ENCODE measurements at places on chromosomes 1 and 21. TPM values are rescaled to one million over a fixed set of nuclear protein-coding genes. Genes with fewer than 3 reads are reported as not detected.

GRCh38 chr1:173009597-173009996 is 41.1 kb downstream of the TNFSF18 start:
- DNase-seq = no peak

DNA sequence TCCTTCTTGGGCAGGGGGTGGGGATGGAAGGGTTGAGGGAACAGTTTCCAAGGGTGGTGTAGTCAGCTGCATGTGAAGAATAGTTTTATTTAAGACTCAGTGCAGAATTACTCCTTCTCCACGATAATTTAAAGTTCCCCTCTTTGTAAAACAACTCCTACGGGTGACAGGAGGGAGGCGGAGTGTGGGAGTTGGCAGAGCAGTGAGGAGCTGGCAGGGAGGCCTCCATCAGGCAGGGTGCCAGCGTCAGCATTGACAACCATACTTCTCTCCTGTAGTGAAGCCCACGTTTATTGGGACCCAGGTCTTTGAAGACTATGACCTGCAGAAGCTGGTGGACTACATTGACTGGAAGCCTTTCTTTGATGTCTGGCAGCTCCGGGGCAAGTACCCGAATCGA is 93.8 kb downstream of the MTR start:
- no peak for DNase-seq

The DENND2D gene
- 77.4 TPM for polyA plus RNA-seq

The PTCH2 gene
- 0.27 TPM for polyA plus RNA-seq

Data from naive B cell (primary cell).